ENCODE measurements at places on chromosomes 5 and 9.

DNA sequence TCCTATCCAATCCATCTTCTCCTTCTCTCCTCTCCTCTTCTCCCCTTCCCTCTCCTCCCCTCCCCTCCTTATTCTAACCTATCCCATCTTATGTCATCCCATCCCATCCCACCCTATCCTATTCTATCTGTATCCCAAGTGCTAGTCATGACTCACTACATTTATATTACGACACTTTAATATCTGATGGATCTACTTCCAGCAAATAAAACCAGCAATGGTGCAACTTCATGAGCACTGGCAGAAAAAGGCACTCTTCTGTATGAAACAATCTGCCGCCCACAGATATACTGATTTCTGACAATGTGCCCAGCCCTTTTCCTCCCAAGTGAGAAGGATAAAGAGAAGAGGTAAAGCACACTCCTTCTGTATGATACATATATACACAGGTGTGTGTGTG lies 86.6 kb upstream of the ANKH start:
- DNase-seq = no peak

- DNase-seq = no peak
Measured at GRCh38 chr9:132797861-132798659, 80.0 kb downstream of the AK8 start.

DNA sequence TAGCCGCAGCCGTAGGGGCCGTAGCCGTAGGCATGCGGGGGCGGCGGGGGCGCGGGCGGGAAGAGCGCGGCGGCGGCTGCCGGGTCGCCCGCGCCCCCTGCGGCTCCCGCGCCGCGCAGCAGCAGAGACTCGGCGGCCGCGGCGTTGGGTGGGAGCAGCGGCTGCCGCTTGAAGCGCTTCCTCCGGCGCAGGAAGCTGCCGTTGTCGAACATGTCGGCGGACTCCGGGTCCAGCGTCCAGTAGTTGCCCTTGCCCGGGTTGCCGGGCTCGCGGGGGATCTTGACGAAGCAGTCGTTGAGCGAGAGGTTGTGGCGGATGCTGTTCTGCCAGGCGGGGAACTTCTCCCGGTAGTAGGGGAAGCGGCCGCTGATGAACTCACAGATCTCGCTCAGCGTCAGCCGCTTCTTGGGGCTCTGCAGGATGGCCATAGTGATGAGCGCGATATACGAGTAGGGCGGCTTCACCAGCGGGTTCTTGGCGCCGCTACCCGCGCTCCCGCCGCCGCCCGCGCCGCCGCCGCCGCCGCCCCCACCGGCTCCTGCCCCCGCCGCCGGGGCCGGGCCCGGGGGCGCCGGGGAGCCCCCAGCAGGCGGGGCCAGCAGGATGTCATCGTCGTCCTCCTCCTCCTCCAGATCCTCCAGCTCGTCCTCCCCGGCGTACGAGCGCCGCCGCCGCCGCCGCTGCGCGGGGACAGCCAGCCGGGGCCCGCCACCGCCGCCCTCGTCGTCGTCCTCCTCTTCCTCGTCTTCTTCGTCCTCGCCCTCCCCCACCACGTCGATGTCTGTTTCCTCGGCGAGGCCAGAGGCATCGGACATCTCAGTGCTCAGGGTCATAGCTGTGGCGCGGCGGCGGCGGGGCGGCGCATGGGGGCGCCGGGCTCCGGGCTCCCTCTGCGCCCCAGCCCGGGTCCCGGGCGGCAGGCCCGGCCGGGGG lies 781 bp downstream of the FOXD1 start:
- no peak for DNase-seq

DNA sequence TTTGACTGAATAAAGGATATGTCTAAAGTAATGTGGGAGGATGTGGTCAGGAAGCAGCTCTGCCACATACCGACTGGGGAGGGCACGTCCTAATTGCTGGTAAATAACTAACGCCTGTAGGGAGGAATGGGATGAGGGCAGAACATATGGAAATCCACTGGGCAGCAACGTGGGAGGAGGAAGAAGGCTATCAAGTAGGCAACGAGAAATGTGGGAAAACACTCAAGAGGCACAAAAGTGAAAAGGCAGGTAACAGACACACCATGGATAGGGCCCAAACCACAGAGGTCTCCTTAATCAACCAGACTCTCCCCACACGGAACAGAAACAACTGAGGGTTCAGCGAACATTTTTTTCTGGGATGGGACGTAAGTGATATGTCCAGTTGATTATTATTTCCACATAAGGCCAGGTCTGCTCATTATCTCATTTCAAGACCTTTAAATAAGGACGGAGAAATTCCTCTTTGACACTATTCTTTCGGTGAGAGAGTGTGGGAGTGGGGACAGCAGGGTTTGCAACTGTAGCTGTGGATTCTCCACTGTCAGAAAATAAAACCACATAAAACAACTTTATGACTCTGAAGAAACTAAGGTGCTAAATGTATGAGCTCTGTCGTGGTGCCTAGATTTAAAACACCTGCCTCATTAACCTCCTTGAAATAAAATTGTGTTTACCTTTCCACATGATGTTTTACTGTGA lies 17.0 kb downstream of the IARS1 start:
- no peak for DNase-seq

- no peak for DNase-seq
Measured at GRCh38 chr5:17203329-17204132, 13.9 kb upstream of the BASP1 start.

DNA sequence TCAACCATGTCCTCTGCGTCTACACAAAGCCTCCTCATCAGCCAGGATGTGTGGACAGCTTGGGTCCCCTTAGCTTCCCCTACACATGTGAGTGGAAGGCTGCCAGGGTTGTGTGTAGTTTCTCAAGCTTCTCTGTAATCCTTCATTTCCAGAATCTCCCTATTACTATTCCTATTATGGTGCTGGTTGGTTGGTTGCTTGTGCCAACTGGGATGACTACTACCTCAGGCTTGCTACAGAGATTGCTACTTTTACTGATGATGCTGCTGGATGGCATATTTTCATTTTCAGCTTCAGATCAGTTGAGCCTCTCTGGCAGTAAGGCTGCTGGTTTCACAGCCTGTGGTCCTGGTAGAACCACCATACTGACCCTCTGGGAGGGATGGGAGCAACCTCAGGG lies 39.9 kb downstream of the ATG10 start:
- DNase-seq = no peak

GRCh38 chr5:178203670-178204181 lies 607 bp upstream of the HNRNPAB start:
- no peak for DNase-seq

- no peak for DNase-seq
Measured at GRCh38 chr9:82148901-82149461, 160.4 kb downstream of the SPATA31D1 start.

DNA sequence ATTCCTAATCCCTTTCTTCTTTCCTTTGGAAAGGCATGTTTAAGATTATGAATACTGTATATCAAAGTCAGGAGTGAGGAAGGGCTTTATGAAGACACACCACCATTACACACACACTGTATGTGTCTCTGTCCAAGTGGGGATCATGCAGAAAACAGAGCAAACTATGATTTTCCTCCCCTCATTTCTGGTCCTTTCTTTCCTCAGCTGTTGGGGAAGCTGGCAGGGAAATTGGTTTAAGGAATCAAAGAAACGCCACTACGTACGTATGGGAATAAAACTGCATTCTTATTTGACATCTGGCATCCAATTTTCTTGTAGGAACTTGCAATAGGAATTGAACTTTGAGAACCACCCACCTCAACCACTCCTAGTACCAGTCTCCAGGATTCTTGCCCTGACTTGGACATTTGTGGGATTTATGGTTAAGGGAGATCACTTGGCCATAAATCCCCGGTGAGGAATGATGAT lies 125.8 kb downstream of the PDE4D start:
- DNase-seq = no peak

DNA sequence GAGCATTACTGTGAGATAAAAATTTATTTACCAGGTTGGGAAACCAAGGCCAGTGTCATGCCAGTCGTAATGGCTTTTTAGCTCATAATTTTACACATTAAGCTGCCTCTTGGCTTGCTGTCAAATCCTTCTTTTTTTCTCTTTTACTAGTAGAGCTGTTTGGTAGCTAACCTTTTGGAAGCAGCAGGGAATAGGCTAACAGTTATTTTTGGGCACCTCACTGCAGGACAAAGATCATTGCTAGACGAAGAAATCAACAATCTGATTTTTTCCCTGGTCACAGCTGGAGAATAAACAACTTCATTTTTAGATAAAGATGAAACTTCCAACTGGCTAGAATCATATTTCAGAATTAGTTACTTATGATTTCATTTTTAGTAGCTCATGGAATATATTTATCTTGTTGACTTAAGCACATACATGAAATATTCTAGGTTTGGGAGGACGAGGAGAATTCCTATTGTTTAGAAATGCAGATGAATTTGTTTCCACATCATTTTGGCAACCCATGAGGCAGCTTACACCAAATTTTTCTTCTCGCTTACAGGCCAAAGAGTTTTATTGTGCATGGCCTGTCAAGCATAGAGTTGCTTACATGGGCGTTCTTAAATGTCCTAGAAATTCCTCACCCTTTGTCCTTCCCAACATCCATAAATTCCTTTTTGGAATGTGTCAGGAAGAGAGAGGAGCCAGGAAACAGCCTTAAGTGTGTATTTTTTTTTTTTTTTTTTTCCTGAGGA lies 19.6 kb downstream of the TNC start:
- DNase-seq = no peak

- DNase-seq = no peak
Measured at GRCh38 chr9:128151309-128152132, 2.3 kb downstream of the LCN2 start.

GRCh38 chr5:154087260-154087659 lies 48.5 kb downstream of the MFAP3 start:
- DNase-seq = no peak

GRCh38 chr9:81314490-81314889 lies 374.9 kb downstream of the TLE1 start:
- DNase-seq = no peak

DNA sequence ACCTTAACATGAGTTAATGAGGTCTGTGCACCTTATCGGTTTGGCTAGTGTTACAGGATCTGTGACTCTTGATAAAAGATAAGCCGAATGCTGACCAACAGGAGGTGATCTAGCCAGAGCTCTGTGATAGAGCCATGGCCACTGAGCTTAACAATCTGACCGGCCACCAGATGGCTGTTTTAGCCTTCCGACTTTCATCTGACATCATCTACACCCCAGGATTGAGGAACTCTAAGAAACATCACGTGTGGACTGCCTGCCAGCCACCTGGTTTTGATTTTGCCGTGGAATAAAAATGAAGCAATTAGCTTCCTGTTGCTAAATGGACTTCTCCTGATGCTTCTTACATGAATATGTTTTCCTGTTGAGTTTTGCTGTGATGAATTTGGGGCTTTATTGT lies 281.3 kb downstream of the CEMIP2 start:
- DNase-seq = no peak

DNA sequence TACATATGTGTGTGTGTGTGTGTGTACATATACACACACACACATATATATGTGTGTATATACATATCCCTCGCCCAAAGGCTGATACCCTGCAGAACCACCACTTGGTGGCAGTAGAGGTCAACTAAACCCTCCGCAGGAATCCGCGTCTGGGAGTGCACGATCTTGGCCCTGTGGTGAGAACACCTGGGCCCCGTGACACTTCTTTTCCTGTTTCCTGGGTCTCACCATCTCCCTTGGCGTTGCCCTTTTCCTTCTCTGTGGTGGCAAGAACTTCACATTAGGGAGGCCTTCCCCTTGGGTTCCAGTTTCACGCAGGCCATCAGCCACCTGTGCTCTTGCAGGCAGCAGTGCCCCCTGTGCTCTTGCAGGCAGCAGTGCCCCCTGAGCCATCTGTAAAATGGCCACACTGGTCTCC lies 8.2 kb downstream of the IL9 start:
- DNase-seq = peak; percentile 21

DNA sequence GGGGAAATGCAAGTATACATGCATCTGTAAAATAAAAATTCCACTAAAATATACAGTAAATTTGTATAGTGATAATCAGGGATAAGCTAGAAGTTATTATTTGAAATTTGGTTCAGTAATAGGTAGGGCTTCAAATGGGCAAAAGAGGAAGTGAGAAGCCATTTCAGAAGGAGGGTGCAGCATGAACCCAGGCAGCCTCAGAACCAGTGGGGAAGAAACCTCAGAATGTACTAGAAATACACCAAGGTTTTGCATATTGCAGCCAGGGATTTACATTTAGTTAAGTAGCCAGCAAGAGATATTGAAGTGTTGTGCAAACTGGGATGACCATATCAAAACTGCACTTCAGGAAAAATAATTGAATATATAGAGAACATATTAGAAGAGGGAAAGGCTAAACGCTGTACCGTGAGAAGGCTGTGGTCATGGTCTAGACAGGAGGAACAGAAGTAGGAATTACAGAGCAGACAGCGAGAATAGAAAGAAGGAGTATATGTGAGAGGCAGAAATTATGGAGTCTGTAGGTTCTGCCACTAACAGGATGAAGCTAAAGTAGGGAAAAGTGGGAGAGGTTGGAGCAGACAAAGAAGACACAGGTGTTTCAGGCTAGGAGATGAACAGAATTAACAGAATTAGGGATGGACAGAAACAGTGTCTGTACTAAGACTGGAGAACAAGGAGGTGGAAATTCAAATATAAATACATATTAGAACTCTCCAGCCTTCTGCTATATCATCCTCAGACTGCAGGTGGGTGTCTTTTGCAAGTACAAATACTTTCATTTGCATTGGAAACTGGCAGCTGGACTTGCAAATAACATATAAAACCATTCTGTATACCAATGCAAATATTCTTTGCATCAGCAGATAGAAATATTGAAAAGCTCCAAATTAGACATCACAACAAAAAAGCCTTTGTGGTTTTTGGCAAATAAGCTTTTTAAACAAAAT lies 335.6 kb downstream of the ZNF608 start:
- DNase-seq = no peak

GRCh38 chr5:133225671-133226152 lies 173.9 kb downstream of the HSPA4 start:
- no peak for DNase-seq

DNA sequence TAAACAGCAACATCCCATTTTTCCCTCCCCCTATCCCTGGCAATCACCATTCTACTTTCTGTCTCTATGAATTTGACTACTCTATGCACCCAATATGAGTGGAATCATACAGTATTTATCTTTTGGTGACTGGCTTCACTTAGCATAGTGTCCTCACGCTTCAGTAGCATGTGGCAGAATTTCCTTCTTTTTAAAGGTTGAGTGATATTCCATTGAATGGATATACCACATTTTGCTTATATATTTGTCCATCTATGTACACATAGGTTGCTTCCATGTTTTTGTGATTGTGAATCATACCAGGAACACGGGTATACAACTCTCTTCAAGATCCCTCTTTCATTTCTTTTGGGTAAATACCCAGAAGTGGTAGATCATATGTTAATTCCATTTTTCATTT lies 69.9 kb downstream of the CERT1 start:
- no peak for DNase-seq

GRCh38 chr5:111975133-111975532 lies 218.1 kb upstream of the NREP start:
- DNase-seq = no peak

GRCh38 chr5:90549729-90550275 lies 8.8 kb upstream of the ADGRV1 start:
- DNase-seq = no peak

- DNase-seq = no peak
Measured at GRCh38 chr9:122005597-122005996, 87.5 kb downstream of the TTLL11 start.

Measured in stimulated activated CD8-positive, alpha-beta memory T cell treated with anti-CD3 and anti-CD28 coated beads, Interleukin-7, amount 100 ng/mL, for 4 hours (primary cell).